ENCODE measurements at places on chromosomes 5 and 9. TPM values are rescaled to one million over a fixed set of nuclear protein-coding genes. Genes with fewer than 3 reads are reported as not detected.

- H3K4me3 ChIP-seq = no peak overlapping the region
- DNase-seq = no peak
- peaks cover 6% of the 10 kb centered on the region for H3K4me1 ChIP-seq
- H3K27ac ChIP-seq = no peak overlapping the region
Measured at GRCh38 chr5:178328826-178329730, 96.5 kb upstream of the PHYKPL start.

MPDZ gene
- not detected for total RNA-seq

- DNase-seq = peak; percentile 1
- peaks cover 12% of the 10 kb centered on the region for H3K27me3 ChIP-seq
- H3K4me1 ChIP-seq = peaks cover 34% of the 10 kb centered on the region
- no peak overlapping the region for H3K4me3 ChIP-seq
Measured at GRCh38 chr9:91166796-91167366, 194.8 kb downstream of the AUH start.

- no peaks in the 10 kb centered on the region for H3K4me1 ChIP-seq
- peaks cover 4% of the 10 kb centered on the region for H3K27me3 ChIP-seq
- no peak overlapping the region for H3K4me3 ChIP-seq
- H3K27ac ChIP-seq = no peak overlapping the region
- DNase-seq = no peak
Measured at GRCh38 chr5:174545926-174546325, 178.5 kb upstream of the MSX2 start.

TMC1 gene
- total RNA-seq = not detected

IRX1 gene
- total RNA-seq = not detected

DNA sequence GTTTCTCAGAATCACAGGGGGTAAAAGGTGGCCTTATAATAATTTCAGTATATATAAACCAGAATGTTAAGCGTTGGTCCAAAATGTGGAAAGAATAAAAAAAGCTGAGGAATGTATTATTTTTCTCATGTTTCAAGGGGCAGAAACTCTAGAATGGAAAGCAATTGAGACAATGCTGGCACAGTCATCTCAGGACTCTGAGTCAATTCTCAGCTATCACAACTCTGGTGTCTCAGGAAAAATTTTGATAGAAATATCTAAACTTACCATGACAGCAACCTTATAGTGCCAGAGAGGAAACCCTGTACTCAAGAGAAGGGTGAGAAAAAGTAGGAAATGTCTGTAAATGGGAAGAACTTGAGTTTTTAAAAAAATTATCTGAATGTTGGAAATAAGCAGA lies 1189.4 kb upstream of the NUDT12 start:
- no peak overlapping the region for H3K4me3 ChIP-seq
- no peaks in the 10 kb centered on the region for H3K36me3 ChIP-seq
- H3K4me1 ChIP-seq = no peaks in the 10 kb centered on the region

CPLANE1 gene
- total RNA-seq = 5.2 TPM

- H3K36me3 ChIP-seq = no peaks in the 10 kb centered on the region
- H3K4me3 ChIP-seq = no peak overlapping the region
- no peak for DNase-seq
- H3K4me1 ChIP-seq = peaks cover 12% of the 10 kb centered on the region
- H3K27me3 ChIP-seq = no peaks in the 10 kb centered on the region
Measured at GRCh38 chr9:132044176-132044875, 35.3 kb downstream of the MED27 start.

Data from activated naive CD4-positive, alpha-beta T cell treated with anti-CD3 and anti-CD28 coated beads for 36 hours (primary cell).